T-helper 9 cell (primary cell): ENCODE measurements at places on chromosomes 1 and 21.

- DNase-seq: no peak
These were observed 214.7 kb downstream of the SDCCAG8 start for GRCh38 chr1:243470502-243470901.

DNA sequence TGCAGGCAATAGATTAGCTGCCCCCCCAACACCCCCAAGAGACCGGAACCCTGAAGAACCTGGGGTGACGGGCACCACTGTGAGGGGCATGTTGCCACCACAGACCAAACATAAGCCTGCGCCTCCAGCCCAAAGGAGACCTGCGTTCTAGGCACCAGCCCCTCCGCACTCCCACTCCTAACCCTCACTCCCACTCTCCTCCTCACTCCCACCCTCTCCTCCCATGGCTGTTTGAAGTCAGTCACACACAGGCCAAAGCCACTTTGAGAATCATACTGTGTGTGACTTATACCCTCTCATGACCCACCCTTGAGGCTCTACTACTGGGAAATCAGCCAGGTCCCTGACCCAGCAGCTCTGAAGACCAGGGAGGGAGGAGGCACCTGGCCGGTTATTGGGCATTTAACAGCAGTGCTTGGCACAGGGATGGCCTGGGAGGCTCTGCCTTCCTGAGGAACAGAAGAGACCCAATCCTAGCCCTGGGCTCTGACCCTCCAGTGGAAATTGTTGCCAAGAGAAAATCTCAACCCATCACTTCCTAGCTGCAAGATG is 43.5 kb downstream of the FBXO2 start:
- DNase-seq: no peak

DNA sequence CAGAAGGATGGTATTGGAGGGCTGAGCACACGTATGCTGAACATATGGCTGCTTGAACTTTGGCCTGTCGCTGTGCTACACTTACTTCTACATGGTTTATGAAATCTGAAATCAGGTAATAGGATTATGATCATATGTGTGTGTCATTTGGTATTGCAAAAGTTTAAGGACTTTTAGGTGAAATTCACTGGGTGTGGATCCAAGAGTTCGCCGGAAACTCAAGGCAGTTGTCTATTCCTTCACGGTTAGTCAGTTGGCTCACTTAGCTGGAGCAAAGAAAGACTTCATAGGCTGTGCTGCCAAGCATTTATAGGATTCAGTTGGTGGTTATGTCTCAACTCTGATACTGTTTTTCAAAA is 927 bp downstream of the UAP1 start:
- DNase-seq: no peak

- no peak for DNase-seq
These were observed 312.5 kb downstream of the KCNT2 start for GRCh38 chr1:196295766-196296165.

DNA sequence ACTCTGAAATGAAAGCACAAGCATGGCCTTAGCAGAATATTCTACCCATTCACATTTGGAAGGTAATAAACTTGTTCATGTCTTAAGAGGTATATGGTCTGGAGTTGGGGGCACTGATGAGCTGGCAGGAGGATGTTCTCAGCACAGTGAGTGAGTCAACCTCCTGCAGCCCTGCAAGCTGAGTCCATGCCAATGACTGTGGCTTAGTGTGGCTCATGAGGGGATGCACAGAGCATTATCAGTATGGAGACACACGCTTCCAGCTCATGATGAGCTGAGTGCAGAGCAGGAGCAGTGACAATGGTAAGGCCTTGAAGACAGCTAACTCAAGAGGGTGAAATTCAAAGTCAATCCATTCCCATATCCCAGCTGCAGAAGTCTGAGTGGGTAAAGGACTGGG is 102.3 kb downstream of the TNFSF18 start:
- DNase-seq: no peak

- no peak for DNase-seq
These were observed 151.3 kb downstream of the RUNX1 start for GRCh38 chr21:34897828-34898227.

DNA sequence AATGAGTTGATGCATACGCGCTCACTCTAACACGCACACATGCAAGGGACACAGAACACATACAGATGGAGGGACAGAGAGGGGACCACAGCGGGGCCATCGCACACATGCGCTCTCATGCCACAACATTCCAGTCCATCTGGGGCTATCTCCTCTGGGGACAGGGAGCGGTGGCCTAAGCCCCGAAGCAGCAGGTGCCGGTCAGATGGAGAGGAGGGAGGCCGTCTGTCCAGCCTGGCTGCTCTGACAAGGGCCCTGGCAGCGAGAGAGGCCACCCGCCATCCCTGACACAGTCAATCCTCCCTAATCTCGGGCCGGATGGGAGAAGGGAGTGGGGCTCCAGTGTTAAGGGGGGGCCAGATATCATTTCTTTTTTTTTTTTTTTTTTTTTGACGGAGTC is 123.5 kb downstream of the KIAA0319L start:
- DNase-seq: no peak

GRCh38 chr1:35808450-35809113 is 766 bp downstream of the AGO4 start:
- no peak for DNase-seq

DNA sequence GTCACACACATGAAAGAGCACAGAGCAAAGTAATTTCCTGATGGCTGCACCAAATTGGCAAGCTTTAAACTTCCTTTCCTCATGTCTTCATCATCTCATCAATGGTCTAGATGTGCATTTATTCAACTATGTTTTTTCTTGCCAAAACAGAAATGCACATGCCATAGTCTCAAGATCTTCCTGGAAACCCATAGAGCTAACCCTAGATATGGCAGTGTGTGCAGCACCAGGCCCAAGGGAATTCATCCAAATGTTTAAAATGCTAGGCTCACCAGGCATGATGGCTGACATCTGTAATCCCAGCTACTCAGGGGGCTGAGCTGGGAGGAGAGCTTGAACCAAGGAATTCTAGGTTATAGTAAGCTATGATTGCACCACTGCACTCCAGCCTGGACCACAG is 31.2 kb upstream of the PALMD start:
- no peak for DNase-seq

GRCh38 chr1:33336580-33336979 is 15.7 kb upstream of the A3GALT2 start:
- no peak for DNase-seq

DNA sequence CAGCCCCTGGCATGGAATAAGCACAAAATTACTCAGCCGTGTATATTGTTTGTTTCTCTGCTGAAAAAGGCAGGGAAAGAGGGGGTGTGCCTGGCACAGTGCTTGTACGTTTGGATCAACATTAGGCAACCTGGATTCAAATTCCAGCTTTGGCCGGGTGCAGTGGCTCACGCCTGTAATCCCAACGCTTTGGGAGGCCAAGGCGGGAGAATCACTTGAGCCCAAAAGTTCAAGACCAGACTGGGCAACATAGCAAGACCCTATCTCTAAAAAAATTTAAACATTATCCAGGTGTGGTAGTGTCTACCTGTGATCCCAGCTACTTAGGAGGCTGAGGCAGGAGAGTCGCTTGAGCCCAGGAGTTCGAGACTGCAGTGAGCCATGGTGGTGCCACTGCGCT is 152.9 kb upstream of the TMEM51 start:
- no peak for DNase-seq

- DNase-seq: no peak
These were observed 190.6 kb downstream of the FMN2 start for GRCh38 chr1:240282061-240282830.

GRCh38 chr1:244010191-244010590 is 40.9 kb upstream of the ZBTB18 start:
- DNase-seq: no peak

DNA sequence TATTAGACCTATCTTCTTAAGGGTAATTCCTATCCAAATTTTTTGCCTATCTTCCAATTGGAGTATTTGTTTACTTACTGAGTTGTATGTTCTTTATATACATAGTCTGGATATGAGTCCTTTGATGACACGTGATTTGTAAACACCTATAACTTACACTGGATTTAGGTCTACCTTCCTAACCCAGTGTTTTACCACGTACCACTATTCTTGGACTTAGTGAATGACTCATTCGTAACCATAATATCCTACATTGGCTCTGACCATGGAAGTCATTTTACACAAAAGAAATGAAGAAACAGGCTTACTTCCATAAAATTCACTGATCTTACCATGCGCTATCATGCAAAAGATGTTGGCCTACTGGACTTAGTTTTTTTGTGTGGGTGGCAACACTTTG is 23.9 kb upstream of the ZZZ3 start:
- no peak for DNase-seq

GRCh38 chr1:46528297-46528955 is 23.0 kb downstream of the KNCN start:
- no peak for DNase-seq
